ENCODE measurements at places on chromosomes 5 and 9.

- no peak for DNase-seq
Observed at GRCh38 chr9:38761339-38761738, 41.4 kb upstream of the FAM240B start.

- no peak for DNase-seq
Observed at GRCh38 chr5:102627315-102627714, 127.8 kb upstream of the PAM start.

DNA sequence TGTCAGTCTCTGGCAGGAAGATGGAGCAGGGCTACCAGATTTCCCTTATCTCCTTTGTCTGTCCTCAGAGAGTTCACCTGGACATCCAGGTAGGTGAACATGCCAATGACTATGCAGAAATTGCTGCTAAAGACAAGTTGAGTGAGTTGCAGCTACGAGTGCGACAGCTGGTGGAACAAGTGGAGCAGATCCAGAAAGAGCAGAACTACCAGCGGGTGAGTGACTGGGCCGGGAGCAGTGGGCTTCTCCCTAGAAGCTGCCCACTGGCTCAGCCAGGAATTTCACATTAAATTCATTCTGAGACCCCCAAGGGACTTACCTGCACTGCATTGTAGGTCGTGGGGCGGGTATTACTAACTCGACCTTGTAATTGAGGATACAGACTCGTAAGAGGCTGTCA lies 2.1 kb downstream of the TMED9 start:
- DNase-seq, result no peak

DNA sequence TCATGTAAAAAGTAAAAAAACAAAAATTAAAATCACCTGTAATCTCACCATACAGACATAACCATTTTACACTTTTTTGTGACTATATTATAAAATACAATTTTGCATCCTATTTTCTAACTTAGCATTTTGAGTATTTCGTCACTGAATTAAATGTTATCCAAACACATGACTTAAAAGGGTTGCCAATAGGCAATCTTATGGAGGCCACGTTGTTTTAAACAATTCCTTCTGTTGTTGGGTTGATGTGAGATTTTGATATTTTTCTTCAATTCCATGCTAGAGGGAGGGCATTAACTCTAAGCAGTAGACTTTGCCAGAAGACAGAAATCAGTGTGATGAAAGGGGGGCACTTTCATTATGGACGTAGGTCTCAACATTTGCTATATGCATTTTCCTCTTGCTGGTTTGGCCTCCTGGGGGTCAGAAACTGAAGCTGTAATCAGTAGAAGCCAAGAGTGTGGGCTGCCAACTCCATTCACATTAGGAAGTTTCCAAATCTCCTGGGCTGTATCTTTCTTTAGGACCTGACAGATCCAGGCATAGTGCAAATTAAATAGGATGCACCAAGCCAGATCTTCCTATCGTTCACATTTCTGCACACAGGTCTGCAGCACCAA lies 614.2 kb upstream of the CLINT1 start:
- no peak for DNase-seq
